ENCODE measurements at places on chromosomes 2 and 18.
A peak's percentile ranks its signal among the peaks of the same experiment; 100 is the strongest.

DNA sequence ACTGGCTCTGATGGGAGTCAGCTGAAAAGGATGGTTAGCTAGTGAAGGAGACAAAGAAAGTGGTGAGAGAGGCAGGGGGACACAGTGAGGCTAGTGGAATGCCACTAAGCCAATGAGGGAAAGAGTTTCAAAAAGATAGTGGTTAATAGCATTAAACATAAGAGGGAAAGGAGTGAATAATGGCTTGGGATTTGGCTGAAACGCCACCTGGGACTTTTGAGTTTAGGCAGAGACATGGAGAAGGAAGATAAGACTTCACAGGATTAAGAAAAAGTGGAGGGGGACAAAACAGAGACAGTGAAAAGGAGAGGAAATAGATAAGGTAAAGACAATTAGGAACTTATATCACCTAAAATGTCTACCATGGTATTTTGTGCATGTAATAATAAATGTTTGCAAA is 6.9 kb downstream of the CD28 start:
- no peak for DNase-seq

DNA sequence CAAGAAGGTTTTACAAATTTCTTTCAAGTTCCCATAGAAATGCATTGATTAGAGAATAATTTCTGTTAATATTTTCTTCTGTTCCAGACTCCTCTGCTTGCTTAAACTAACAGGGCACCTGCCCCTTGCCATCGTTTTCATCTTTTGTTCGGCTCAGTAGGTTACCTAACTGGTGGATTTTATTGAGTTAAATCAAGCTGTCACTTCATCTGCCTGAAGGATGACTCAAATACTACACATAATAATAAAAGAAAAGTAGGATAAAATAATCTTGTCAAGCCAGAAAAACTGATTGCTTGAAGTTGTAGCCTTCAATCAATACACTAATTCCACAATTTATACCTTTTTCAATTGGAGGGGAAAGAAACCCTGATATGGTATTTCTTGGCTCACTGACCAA is 234.0 kb downstream of the NR4A2 start:
- no peak for DNase-seq

DNA sequence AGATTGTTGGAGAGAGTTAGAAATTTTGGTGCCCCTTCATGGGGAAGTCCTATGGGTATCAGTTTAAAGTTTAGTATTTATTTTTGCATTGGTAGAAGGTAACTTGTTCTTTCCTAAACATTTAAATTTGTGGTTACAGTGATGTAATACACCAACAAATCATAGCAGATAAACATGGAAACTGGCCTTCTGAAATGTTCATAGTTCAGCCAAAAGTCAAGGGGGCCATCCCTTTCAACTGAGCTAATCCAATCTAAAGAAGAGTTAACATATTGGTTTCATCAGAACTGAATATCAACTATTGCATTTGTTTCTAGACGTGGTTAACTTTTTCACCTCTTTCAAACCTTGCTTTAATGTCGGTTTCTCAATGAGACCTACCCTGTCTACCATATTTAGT is 46.3 kb downstream of the PPP1R1C start:
- no peak for DNase-seq

DNA sequence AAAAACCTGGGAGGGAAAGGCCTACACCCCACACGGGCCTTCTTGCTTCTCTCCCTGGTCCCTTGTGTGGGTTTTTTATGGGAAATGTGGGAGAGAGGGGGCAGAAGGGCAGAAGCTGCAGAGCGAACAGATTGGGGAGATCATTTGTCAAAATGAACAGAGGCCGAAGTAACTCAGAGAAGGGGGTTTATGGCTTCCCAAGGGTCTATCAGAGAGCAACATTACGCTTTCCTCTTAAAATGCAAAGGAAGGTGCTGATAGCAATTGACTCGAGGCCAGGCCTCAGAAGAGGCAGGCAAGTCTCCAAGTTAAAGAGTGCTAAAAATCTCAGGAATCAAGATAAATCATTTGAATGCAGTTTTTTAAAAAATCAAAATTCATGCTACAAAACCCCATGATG is 101.5 kb downstream of the SGPP2 start:
- DNase-seq: no peak

GRCh38 chr18:74040459-74041332 is 106.9 kb downstream of the FBXO15 start:
- DNase-seq: peak; percentile 55

DNA sequence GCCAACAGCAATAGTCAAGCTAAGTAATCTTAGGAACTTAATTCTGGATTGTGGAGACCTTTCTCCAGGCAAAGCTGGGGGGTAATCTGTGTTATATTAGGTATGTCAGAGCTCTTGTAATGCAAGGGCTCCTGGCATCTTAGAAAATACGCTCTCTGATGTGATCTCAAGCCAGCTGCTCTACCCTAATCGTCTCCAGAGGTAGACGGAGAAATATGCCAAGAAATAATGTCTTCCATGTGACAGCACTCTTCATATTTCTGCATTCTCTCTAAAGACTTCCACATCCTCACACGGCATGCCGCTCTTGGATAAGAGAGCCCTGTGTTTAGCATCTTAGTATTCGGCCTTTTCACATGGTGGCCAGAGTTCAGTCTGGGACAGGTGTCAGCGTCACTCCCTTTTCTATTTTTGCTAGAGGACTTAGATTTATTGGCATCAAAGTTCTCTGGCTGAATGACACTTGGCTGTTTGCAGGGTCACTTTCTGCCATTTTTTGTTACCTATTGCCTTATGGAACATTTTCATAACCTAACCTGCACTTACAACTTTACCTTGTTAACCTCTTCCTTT is 25.2 kb downstream of the CAPN13 start:
- no peak for DNase-seq

- DNase-seq: no peak
These were observed 94.5 kb upstream of the FN1 start for GRCh38 chr2:215530191-215530968.

GRCh38 chr2:133956434-133956935 is 297.4 kb upstream of the MGAT5 start:
- no peak for DNase-seq

DNA sequence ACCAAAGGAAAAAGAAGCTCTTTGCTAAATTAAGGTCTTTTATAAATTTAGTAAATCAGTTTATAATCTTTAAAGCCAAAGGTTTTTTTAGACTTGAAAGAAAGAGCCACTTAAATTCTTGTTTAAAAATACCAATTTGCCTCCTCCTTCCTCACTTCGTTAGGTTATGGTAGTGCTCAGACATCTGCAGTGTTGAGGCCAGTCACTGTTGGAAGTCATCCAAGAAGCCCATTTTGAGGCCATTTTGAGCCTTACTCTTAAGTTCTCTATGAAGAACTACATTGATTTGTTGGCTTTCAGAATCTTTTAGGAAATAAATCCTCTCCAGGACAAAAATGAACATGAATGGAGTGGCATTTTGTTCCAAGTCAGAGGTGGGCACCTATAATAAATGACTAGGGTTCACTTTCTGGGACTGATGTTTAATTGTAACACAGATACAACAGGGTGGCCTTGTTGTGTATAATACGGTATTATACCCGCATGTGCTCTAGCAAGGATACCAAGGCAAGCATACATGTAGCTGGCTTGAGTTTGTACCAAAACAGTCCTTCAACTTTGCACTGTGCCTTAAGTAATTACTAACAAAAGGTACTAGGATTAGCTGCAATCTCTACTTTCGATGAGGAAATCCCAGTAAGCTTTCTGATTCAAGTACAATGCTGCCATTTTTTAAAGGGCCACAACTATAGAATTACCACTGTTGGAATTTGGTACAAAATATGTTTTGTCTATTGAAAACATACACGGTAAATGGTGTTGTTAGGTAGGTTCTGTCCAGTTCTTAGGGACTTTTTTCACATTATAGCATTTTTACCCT is 22.8 kb downstream of the SLC66A3 start:
- DNase-seq: no peak

DNA sequence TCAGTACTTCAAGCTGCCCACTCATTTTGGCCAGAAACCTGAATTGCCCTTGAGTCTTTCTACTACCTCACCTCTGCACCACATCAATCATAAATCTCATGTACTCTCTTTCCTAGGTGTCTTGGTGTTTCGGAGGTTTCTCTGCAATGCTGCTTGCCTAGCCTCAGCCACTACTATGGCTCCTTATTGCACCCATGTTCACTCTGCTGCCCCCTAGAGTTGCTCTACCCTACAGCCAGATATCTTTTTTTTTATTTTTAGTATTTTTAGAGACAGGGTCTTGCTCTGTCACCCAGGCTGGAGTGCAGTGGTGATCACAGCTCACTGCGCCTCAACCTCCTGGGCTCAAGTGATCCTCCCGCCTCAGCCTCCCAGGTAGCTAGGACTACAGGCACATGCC is 413.0 kb downstream of the PTPRM start:
- peak; percentile 26 for DNase-seq

DNA sequence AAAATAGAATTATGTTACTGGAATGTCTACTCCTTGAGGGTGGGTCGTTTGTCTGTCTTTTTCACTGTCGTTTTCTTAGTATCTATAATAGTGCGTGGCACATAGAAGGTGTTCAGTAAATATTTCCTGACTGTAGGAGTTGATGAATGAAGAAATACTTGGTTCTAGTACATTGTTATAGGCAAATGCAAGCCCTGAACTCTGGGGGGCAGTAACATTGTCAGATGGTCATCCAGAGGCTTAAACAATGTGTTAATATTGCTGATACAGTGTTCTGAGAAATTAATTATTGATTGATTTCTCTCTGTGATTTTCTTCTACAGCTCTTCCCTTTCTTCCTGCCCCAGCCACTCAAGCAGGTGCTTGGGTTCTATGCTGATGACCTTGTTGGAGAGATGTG is 24.4 kb upstream of the THOC1 start:
- no peak for DNase-seq

DNA sequence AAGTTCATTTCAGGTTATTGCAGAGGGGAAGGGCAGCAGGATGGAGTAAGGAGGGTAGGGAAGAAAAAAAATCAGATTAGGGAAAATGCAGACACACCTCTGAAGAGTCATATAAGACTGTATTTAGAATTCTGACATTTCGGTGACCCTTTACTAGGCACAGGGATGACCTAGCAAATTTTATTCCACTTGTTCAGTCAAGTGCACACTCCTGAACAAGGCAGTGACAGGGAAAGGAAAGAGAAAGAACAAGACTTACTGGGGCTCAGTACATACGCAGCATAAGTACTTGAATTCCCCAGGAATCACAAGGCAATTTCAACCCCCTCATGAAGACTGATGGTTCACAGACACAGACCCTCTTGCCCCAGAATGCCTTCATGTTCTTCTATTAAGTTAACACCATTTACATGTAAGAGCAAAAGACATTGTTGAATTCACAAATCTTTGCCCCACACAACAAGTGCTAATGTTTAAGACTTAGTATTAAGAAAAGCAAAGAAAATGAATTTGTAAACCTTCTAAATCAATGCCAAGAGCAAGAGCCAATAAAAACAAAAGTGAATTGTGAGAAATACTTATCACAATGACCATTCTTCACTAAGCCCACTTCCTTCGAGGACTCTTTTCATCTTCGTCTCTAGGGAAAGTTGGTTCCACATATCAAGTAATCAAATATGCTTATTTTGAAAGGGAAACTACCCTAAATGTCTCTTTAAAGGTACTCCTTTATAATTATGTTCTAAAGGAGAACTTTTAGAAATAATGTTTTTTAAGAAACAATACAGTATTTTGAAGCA is 47.0 kb downstream of the COBLL1 start:
- DNase-seq: no peak

DNA sequence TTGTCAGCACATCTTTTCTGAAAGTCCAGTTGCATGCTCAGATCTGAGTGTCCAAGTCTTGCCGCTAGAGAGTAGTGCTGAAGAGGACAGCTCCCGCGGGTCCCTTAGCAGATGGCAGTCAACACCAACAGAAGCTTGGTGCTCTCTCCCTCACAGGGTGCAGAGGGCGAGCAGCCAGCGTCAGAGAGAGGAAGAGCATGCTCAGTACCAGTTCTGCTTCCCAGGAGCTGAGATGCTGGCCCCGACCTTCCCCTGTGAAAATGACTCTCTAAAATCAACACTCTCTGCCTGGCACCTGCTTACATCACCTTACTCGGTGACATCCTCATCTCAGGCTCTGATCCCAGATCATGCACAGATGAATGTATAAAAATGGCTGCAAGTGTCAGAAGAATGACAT is 86.0 kb upstream of the TWIST2 start:
- DNase-seq: peak; percentile 30

DNA sequence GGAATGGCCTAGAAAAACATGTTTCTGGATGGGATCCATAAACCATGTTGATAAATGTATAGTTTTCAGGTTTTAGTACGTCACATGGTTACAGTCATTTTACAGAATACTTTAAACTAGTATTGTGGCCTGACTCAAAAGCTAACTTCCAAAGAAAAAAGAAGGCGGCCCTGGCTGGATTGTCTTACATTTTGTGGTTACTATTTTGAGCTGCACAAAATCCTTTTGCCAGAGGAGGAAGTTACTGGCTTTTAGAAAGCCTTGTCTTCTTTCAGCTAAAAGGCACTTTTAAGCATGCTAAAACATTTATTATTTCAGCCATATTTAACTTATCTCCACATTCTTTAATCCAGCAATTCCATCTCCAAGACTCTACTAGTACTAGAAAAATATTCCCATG is 227.9 kb downstream of the CDH2 start:
- DNase-seq: no peak

GRCh38 chr2:12862541-12862940 is 145.8 kb downstream of the TRIB2 start:
- no peak for DNase-seq

DNA sequence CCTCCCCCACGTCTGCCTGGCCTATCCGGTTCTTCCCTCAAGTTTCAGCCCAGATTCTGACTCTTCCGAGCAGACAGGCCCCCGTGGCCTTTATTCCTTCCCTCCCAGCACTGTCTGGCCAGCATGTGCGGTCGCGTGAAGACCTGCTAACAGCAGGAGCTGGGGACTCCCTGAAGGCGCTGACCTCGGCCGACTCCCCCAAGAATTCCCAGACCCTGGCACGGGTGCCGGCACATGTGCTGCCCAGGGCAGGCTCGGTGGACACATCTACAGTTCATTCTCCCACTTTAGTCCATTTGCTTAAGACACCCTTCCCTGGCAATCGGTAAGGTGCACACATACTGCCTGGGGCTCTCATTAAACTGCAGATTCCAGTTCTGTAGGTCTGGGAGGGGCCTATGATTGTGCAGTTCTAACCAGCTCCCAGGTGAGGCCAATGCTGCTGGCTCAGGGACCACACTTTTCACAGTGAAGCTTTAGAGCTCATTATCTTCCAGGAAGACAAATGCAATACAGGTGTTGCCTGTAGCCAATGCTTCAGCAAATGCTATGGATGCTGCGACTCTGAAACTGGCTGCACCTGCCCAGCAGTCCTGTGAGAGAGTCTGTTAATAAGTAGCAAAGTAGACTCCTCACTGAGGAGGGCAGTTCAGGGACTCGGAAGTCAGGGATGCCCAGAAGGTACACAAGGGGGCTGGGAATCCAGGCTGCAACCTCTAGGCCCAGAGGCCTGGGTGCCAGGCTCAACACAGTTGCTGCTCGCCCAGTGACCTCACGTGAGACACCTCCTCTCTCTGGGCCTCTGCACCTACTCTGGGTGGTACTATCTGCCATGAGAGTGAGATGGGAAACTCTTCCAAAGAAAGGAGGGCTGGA is 45.4 kb upstream of the TAF1B start:
- no peak for DNase-seq

GRCh38 chr18:2914881-2915240 is 68.1 kb downstream of the EMILIN2 start:
- DNase-seq: no peak

- DNase-seq: no peak
These were observed 510.1 kb upstream of the SLC39A10 start for GRCh38 chr2:195146761-195147541.

- DNase-seq: no peak
These were observed 299.8 kb downstream of the LRATD1 start for GRCh38 chr2:14932285-14932684.
